ENCODE measurements at places on chromosomes 7 and 10.

DNA sequence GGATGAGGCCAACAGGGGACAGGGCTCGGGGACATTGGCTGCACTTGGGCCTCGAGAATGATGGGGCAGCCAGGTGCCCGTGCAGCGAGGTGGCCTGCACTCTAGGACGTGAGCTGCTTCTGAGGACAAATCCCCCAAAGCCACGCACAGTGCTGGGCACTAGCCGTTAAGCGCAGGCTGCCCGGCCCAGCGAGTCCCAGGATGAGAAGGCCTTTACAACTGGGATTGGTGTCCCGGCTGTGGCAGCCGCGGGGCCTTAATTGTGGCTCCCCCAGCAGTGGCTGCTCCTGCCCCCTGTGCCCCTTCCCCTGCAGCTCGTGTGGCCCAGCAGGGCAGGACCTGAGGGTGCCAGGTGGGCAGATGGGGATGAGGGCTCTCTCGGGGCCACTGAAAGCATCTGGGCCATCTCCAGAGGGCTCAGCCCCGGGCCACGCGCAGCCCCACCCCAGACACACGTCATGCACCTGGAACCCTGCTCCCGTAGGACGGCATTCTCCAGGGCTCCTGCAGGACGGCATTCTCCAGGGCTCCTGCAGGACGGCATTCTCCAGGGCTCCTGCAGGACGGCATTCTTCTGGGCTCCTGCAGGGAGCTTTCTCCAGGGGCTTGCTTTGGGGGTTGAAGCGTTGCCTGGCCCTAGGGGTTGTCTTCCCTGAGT, 6.6 kb downstream of the PWWP2B start:
- DNase-seq = no peak

- no peak for DNase-seq
Observed at GRCh38 chr10:43595739-43596298, 10.4 kb upstream of the ZNF485 start.

DNA sequence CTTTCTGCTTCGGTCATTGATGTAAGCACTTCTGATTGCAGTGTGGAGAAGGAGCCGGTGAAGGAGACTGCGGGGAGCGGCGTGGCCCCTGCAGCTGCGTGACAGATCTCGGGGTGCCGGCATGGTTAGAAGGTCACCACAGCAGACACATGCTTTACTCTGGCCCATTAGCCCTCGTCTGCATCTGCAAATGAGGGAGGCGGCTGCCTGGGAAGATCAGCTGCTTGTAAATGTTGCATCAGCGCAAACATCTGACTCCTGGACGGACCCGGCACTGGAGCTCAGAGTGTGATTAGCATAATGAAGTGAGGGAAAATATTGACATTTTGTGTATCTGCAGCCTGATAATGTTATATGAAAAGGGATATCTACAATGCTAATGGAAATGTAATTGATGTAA, 30.5 kb upstream of the MNX1 start:
- DNase-seq = no peak

DNA sequence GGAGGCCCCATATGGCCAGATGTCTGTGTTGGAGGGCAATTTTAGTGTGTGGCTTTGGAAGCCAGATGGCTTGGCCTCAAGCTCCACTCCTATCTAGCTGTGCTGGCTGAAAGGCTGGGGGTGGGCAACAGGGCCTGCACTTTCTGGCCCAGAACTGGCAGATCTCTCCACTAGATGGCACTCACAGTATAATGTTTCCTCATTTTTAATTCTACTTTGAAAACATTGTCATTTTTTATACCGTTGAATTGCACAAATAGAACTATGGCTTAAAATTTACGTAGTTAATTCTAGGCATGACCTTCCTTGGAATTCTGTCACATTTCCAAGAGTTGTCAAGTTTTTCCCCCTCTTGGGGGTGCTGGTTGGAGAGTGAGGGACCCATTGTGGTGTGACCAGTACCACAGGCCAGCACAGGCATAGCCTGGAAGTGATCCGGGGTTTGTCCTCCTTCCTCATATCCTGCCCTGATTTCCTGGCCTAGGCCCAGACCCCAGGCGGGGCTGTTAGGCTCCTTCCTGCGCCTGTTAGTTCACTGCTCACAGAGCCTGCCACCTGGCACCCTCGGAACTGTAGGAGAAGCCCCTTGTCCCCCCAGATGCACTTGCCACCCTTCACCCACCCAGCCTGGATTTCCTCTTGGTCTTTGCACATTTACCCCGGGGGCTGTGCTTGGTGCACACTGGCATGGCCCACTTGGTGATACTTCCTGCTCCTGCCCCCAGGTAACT, 52.8 kb downstream of the ARHGAP22 start:
- DNase-seq = peak; percentile 5

DNA sequence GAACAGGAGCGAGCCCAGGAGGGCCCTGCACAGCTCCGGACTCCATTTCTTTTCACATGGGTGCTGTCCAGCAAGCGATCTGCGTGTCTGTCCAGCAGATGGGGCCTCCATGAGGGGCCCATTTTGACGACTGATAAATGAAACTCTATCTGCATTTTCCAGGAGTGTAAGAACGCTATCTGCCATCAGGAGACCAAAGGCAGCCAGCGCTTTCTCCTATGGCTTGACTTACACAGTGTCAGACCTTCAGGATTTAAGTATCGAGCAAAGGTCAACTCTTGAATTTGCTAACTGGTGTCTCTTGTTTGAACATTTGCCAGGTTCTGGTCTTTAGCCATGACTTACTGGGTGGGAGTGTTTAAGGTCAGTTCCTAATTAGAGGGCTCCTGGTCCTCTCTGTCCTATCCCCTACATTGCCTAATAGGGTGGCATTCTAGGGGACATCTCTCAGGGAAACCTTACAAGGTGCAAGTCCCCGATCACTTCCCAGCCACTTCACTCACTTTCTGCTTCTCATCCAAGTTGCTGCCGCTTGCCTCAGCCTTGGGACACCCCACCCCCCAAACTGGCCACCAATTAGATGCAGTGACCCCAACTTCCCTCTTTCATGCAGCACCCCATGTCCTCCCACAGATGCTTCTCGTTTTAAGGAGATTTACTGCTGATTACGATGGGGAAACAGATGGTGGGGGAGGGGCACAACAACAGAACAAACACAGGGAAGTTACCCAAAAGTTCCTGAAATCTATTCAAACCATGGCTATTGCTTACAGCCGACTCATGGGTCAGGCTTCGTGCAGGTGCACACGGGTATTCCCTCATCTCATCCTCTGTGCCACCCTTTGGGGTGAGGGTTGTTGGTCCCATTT, 20.0 kb downstream of the VSIR start:
- DNase-seq = no peak

DNA sequence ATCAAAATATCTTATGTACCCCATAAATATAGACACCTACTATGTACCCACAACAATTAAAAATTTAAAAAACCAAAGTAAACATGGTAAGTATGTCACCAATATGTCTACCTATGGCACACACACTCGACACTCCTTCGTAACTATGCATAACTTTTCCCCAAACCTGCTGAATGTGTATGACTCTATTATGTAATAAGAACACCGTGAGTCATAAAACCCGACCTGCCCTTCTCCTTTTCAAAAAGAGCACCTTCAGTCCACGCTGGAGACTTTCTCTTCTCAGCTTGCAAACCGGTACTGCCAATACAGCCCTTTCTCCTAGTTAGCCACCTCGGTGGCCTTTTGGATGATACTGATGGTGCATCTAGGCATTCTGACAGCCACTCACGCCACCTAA, 186.3 kb downstream of the PRPF18 start:
- no peak for DNase-seq

GRCh38 chr10:11144626-11145494, 127.2 kb downstream of the CELF2 start:
- no peak for DNase-seq

DNA sequence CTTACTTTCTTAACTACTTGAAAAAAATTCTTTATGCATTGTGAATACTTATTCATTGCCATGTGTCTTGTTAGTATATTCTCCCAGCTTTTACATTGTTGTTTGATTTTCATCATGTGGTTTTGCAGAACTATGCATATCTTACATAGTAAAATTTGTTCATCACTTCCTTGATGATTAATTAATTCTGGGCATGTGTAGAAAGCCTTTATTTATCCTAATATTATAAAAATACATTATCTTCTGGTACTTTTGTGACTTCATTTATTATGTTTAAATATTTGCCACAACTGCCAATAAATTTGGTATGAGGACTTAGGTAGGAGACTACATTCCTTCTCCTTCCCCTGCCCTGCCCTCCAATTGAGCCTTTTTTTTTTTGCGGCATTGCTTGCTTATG, 166.0 kb upstream of the ZNF32 start:
- DNase-seq = no peak

GRCh38 chr10:118581340-118581739, 14.1 kb downstream of the PRLHR start:
- DNase-seq = no peak

DNA sequence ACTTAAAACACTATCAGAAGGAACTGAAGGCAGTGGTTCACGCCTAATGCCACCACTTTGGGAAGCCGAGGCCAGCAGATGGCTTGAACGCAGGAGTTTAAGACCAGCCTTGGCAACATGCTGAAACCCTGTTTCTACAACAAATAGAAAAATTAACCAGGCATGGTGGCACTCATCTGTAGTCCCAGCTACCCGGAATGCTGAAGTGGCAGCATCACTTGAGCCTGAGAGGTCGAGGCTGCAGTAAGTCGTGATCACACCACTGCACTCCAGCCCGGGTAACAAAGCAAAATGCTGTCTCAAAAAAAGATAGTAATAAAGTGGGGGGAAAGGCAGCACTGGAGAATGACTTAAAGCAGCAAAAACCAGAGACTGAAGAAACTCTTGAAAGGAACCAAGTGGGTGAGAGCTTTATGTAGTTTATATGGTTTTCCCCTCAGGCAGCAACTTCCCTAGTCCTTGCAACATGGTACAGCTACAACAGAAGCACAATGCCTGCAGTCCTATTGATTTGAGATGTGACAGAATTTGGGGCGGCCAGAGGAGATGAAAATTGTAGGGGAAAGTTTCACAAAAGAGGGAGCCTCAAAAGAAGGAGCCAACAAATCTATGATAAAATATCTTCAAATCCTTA, 38.1 kb downstream of the GDI2 start:
- no peak for DNase-seq

GRCh38 chr7:96710544-96710943, 898 bp upstream of the SEM1 start:
- no peak for DNase-seq

DNA sequence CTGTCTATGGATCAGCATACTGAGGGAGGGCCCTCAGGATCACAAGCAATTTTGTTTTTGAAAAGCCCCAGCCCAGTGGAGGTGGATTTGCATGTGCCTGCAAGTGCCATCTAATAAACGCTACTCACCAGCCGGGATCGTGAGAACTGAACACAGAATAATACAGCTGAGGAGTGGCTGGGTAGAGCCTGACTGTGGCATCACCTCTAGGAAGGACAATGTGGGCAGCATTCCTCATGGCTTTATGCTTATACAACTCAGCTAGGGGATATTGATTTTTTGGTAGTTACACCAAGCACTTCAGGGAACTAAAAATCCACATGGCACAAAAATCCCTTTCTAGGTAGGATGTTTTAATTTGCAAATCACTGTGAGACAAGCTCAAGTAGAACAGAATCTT, 72.7 kb upstream of the PALS2 start:
- no peak for DNase-seq

GRCh38 chr7:22331704-22332103, 25.2 kb downstream of the RAPGEF5 start:
- no peak for DNase-seq

DNA sequence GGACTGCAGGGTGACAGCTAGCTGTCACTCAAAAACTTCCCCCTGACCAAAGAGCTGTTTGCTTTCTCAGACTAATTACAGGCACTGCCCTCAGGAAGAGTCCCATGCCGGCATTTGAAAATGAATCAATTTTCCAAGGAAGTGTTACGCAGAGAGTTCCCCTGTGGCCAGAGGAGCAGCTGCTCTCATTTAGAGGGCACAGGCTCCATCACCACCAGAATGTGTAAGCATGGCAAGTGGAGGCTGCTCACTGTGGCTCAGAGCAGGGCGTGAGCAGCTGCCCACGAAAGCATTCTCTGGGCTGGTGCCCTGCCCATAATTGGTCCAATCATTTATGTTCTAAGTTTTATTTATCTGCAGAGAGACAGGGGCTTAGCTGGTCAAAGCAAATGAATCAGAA, 202.2 kb downstream of the RAMP3 start:
- no peak for DNase-seq

GRCh38 chr10:11326913-11327616, 284.4 kb downstream of the USP6NL start:
- no peak for DNase-seq

- DNase-seq = no peak
Observed at GRCh38 chr7:17043012-17043877, 161.5 kb upstream of the AGR3 start.

DNA sequence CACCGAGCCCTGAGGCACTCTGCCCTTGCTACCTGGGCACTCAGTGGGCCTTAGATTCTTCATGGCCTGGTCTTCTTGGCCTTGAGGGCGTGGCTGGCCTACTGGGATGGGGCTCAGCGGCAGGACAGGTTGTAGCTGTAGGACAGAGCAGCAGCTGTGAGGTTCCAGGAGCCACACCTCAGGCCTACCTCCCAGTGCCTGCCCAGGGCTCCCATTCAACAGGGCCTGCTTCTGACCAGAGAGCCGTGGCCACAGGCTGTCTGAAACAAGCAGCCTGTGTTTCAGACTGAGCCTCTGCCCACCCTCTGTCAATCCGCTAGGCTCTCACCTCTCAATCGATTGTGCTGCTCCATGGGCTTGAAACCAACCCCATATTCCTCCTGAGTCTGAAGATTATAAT, 928.0 kb upstream of the ZNF722 start:
- DNase-seq = no peak

DNA sequence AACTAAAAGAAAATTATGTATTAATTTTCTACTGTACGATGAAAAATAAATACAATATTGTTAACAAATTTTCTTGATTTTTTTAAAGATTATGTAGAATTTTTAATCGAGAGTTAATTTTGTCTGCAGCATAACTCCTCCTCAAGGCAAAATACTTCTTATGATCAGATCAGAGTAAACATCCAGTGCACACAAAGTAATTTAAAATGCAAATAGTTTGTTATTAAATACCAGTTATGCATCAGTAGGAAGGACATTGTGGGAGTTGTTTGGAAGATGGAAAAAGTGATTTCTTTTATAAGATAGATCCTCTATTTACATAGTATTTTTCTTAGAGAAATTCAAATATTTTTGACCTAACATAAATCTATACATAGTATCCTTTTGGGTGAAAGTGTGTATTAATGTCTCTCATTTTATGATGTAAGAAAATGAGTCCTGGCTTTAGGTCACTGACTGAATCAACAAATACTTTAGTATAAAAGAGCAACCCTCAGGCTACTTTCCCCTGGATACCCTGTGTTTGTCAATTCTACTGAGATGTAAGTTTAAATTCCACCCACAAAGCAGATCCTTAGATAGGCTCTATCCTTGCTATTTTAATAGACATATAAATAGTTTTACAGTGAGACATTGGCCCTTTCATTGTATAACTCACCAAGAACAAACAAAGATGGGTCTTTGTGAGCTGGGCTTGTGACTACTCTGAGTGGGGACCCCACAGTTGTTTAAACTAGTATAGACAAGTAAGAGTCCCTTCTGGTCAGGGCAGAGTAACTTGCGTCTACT, 1133.7 kb downstream of the GATA3 start:
- no peak for DNase-seq

DNA sequence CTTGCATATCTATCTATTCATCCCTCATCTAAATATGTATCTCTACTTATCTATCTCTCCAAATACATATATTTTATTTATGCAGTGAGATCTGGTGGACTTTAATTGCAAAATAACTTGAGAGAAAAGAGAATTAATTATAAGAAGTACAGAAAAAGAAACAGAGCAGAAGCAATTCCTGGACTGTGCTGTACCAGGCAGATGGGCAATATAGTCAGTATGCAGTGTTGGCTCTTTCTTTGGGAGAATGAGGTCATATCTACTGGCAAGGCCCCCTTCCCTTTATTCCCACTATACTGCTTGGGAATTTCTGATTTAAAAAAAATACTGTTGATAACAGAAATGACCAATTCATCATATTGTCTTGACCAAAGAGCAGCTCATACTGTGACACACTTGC, 49.0 kb upstream of the TOMM7 start:
- DNase-seq = no peak

Data from stimulated activated CD8-positive, alpha-beta memory T cell treated with anti-CD3 and anti-CD28 coated beads, Interleukin-2, amount 100 ng/mL, for 48 hours (primary cell).